Myocyte (in vitro differentiated cells): ENCODE measurements at places on chromosomes 12 and 14. TPM values are rescaled to one million over a fixed set of nuclear protein-coding genes. Genes with fewer than 3 reads are reported as not detected.

- DNase-seq = no peak
Observed at GRCh38 chr12:122142857-122143256, 31.2 kb downstream of the IL31 start.

DNA sequence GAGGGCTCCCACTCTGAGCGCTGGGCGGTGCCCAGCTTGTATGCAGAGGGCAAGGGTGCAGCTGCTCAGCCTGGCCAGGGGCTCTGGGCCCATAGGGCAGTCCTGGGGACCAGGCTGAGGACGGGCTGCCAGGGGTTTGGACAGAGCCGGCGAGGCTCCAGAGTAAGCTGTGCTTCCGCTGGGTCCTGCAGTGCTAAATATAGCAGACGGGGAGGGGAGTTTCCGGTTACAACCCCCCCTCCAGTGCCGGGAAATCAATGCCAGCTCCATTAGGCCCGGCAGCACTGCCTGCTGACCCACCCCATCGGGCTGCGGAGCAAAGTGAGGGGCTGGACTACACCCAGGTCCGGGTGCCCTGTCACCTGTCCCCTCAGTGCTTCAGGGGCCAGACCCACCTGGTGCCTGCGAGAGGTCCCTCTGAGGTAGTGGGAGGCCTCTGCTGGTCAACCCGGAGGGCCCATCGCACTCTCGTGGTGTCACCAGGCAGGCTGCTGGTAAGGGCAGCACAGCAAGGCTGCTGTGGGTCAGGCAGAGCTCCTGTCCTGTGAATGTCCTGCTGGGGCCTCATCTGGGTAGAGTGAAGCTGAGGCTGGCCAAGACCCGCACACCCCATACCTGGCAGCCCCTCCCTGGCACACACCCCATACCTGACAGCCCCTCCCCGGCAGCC, 2.6 kb upstream of the JAG2 start:
- DNase-seq = peak; percentile 60

DNA sequence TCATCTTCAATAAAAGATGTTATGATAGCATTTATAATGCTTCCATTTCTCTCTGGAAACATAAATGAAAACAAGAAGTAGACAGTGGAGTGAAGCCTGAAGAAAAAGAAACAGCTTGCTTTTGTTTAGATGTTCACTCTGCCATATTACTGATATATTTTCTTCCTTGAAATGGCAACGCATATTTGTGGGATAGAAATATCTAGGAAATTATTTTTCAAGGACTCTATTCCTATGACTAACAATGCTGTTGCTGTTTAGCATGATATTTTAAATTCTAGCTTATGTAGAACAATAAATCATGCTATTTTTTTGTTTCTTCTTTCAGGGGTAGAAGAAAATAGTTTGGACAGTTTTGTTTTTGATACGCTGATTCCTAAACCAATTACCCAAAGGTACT, 359.0 kb downstream of the NAV3 start:
- no peak for DNase-seq

DNA sequence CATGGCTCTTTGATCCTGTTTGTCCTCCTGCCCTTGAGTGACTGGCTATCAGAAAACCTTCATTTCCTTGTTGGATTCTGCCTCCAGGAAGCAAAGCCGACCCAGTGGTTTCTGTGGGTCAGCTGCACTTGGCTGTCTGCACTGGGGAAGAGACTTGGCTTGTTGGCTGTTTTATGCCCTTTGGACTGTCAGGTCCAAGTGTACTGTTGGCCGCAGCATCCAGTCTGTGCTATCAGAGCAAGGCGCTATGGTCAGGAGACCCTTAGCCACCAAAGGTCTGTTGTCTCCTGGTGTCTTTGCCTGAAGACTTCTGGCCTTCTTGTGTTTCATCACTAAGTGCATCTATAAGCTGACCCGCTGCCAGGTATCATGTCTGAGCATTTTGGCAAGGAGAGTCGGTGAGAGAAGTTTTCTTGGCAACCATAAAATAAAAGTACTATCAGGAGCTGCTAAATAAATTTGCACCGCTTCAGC, 177.4 kb upstream of the HIF1A start:
- DNase-seq = no peak

GRCh38 chr12:130975116-130975515, 21.4 kb downstream of the ADGRD1 start:
- no peak for DNase-seq

DNA sequence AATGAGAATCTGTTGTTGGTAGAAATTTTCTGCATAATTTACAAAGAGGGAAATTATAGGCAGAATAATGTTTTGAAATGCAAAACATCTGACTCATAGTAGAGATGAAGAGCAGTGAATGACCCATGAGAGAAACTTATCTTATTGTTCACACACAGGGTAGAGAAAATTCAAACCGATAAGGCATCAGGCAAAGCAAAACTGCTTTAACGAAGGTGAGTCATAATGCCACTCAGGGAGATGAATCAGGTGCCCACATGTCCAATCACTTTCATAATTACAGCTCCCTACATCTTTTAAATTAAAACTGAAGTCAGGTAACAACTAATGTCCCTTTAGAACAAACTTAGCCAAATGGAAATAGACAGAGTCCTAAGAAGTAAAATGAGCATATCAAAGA, 265.6 kb upstream of the GARIN6 start:
- DNase-seq = no peak

GRCh38 chr14:75647640-75648039, 13.0 kb downstream of the ERG28 start:
- peak; percentile 59 for DNase-seq

- DNase-seq = peak; percentile 89
Observed at GRCh38 chr12:56695327-56696101, 7.4 kb upstream of the PTGES3 start.

DNA sequence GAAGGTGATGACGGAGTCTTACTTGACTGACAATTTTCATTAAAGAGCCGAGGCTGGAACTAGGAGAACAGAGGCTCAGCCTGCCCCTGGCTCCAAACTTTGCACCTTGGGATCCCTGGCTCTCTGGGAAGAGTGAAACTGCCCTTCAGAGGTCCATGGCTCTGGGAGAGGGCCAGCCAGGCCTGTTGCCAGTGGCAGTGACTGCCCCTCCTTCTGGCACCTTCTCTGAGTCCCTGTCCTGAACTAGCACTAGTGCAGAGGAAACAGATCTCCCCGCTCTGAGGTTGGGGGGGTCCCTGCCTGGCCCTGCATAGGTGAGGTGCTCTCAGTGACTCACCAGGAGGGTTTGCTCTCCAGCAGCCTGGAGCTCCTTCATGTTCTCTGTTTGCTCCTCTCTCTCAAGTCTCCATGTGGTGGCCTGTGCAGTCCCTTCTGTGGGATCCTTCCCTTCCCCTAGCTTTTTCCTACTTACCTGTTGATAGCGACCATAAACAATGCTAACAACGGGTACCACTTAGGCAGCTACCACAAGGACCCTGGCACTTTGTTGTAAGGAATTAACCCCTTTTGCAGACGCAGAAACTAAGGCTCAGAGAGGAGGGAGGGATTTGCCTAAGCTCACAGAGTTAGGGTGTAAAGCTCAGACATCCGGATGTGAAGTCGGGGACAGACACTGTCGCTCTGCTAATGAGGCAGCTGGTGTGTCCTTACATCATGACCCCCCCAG, 22.4 kb downstream of the FAM222A start:
- DNase-seq = no peak

DCN gene
- 356 and 491 TPM in 2 replicates for total RNA-seq

GLIPR1L1 gene
- total RNA-seq = not detected in 2 replicates

FOXG1 gene
- not detected in 2 replicates for total RNA-seq

LHX5 gene
- not detected in 2 replicates for total RNA-seq

STAT2 gene
- total RNA-seq = 196 and 202 TPM in 2 replicates

SLC17A8 gene
- 0.05 TPM in 1 of 2 replicates, not detected in the other for total RNA-seq

ARHGAP9 gene
- 9.8 and 14.7 TPM in 2 replicates for total RNA-seq
